ENCODE measurements at places on chromosomes 13 and 19.

DNA sequence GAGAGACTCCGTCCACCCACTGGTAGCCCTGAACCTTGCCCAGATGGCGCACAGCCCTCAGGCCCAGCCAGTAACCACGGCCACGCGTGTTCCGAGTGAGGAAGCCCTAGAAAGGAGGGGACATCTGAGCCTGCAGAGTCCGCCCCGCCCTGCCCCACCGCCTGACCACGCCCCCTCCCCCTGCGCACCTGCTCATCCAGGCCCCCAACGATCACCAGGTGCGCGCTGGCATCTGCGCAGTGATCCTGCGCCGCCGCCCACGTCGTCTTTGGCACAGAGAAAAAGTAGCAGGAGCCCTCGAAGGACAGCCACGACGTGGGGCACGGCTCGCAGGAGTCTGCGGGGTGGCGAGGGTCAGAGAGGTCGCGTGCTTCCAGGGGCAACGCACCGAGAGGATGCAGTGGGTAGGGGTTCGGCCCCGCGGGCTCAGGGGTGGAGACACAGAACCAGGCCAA lies 2.1 kb downstream of the CLEC4G start:
- DNase-seq = no peak

DNA sequence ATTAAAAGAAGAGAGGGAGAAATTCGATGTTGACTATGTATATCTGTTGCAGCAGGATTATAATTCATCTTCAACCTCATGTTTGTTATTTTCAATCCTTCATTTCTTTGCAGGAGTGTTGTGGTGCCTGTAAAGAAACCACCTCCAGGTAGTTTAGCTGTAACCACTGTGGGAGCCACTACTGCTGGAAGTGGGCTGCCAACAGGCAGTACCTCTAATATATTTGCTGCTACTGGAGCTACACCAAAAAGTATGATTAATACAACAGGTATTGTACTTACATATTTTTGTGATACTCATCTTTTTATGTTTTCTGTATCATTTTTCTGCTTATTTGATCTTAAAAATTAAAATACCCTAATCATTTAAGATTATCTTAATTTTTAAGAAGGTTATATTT lies 266.5 kb downstream of the NBEA start:
- no peak for DNase-seq

- no peak for DNase-seq
These were observed 22.7 kb downstream of the TFDP1 start for GRCh38 chr13:113607056-113607888.

DNA sequence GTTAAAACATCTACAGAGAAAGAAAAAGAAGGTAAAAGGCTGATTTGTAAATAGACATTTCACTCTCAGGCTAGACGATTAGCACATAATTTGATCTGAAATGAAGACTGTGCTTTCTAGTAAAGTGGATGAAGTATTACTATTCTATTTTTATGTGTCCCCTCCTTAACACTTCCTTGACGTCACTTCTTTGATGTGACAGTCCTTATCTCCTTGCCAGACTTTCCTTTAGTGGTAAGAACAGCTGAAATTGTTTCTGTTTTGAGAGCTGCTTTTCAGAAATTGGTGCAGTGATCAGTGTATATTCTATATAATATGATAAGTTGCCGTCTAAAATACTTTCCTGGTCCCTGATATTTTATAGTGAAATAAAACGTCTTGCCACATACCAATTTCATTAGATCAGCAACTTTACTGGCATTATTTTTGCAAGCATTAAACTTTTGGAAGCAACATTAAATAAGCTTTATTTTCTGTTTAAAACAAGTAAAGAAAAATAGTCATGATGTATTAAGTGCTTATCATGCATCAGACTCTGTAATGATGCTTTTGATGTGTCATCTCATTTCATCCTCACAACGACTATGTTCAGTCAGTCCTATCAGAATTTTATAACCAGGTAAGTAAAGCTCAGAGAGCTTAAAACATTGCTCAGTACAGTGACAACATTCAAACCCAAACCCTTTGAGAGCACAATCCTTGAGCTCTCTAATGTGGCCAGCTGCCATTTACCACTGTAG lies 210.3 kb upstream of the PCDH9 start:
- no peak for DNase-seq

DNA sequence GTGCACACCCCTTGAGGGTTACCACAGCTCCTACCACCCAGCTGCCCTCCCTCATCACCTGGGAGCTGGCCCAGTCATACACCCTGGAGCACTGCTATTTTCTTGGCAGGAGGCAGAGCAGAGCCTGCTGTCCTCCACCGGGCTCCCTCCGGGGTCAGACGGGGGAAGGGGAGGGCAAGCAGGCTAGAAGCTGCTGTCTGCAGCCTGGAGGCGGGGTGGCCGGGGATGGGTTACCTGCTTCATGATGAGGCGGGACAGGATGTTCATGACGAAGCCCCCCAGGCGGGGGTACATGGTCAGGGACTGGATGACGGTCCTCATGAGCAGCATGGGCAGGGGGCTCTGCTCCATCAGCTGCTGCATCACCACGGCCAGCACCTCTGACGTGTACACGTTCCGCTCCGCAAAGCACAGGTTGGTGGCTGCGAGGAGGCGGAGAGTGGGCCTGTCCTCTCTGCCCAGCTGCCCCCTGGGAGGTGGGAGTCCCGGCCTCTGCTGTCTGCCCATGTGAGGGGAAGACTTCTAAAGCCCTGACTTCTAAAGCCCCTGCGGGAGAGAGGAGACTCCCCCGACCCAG lies 2.7 kb upstream of the RSPH6A start:
- no peak for DNase-seq

DNA sequence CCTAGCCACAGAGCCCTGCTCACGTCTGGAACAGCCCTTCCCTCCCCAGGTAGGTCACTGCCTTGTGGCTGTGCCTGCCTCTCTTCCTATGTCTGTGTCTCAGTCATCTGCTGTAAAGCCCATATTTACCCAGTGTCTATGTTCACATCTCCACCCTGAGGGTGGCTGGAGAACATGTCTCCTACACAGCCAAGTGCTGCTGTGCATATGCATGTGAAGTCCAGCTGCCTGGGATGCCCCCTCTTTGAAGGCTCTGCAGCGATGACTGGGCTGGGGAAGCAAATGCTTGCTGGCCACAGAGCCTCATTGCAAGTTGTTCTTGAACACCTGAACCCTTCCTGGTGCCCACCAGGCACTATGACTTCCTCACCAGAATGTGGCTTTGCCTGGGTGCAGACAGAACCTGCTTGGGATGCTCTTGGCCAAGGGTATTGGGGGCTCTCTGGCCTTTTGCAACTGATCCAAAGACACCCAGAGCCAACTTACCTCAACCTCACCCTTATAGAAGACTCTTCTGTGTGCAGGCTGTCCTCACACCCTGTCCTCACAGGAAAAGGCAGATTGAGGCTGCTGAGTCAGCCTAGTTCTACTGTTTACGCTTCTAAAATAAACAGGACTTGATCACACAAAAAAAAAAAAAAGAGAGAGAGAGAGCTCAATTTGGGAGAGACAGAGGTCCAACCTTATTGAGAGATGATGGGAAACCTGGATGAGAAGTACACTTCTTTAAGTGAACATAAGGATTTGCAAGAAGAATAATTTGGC lies 26.5 kb downstream of the MRPL57 start:
- no peak for DNase-seq

- DNase-seq = no peak
These were observed 4.3 kb downstream of the KLC3 start for GRCh38 chr19:45344621-45345505.

DNA sequence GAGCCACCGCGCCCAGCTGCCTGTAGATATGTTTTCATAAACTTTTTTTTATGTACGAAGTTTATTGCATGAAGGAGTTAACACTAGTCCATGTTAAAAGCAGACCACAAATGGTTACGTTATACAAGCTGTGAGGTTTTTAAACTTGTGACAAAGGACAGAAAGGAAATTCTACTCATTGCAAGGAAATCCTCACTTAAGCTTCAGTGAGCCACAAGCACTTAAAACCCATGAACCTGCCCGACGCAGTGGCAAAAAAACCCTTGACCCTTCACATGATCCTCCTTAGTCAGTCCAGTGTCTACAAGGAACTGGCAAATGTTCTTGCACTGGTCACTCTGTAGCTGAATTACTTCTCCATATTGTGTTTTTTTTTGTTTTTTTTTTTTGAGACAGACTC lies 4.2 kb downstream of the MPND start:
- DNase-seq = no peak

DNA sequence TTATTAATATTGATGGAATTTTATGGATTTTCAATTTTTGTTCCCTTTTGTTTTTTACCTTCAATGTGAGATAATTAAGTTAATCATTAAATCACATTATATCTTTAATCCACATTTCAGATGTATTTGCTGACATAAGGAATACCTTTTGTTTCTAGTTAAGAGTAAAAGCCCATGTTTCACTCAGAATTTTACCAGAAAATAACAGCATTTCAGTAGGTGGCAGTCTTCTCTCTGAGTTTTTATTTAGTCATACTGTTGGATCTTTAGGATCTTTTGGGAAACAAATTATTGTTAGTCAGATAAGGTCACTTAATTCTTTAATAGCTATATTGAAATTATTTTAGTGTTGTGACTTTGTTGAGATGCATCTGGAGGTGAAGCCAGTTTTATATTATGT lies 67.9 kb downstream of the NDFIP2 start:
- no peak for DNase-seq

GRCh38 chr13:53241891-53242348 lies 213.3 kb downstream of the OLFM4 start:
- DNase-seq = no peak

GRCh38 chr19:10919352-10920287 lies 8.8 kb downstream of the YIPF2 start:
- no peak for DNase-seq

DNA sequence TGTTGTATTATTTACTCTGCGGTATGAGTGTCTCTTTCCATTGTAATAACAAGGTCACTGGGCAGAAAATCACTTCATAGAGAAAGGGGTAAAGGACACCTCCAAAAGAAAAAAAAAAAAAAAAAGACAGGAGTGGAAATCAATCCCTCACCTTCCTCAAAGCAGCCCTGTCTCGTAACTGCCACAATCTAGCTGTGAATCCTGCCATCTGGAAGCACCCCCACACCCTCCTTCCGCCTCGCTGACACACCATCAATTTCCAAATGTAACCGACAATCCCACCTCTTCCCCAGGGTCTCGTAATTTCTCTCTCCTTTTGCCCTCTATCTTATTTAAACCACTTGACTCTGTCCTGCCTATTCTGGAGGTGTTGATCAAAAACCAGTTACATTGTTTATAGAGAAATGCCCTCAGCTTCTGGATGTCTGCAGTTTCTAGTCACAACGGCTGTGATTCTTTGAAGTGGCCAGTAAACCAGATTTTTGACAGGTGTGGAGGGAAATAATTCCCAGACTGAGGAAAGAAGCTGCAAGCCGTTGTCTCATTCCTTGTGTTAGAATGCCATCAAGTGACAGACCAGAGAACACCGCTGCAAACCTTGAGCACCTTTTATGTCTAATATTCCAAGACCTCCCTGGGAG lies 9.1 kb upstream of the POP4 start:
- DNase-seq = no peak

DNA sequence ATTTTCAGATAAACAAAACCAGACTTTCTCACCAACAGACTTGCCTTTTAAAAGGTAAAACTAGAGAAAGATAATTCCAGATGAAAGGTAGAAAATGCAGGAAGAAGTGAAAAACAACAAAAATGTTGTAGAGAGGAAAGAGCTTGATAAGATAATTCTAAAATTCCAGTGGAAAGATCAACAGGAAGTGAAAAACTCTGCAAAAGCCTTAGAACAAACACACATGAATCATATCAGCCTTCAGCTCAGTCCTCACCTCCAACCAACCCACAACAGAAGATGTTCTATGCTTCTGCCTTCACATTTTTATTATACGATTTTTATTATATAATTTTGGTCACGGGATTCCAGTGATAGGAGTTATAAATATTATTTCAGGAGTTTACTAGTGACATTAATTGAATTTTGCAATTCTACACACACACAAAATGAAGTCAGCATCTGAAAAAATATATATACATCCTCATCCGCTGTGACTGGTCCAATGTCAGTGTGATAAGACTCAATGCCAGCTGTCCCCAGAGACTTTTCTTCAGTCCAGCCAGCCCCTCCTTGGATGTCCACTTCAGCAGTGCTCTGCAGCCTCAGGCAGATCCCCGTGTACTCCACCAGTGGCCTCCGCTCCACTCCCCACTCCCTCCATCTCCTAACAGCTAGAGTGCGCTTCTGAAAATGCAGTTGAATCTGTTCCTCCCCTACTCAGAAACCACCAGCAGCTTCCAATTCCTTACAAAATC lies 57.9 kb downstream of the GADD45B start:
- DNase-seq = no peak

GRCh38 chr19:48806518-48806817 lies 4.4 kb downstream of the BCAT2 start:
- DNase-seq = no peak

- DNase-seq = no peak
These were observed 249.0 kb downstream of the TSHZ3 start for GRCh38 chr19:31100206-31100590.

DNA sequence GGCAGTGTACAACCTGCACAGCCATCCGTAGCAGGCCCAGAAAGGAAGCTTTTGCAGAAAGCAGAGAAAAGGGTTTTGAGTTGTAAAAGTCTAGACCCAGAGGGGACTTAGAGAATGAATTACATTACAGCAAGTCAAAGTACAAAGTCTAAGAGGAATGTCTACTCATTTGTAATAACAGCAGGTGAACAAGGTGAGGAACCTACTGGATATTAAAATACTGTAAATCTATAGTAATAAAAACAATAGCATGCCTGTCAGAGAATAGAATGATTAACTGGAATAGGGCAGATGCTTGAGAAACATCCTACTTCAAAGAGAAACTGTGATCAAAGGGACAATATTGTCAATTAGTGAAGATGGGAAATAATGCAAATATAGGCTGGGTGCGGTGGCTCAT lies 18.3 kb upstream of the ZNF414 start:
- no peak for DNase-seq

DNA sequence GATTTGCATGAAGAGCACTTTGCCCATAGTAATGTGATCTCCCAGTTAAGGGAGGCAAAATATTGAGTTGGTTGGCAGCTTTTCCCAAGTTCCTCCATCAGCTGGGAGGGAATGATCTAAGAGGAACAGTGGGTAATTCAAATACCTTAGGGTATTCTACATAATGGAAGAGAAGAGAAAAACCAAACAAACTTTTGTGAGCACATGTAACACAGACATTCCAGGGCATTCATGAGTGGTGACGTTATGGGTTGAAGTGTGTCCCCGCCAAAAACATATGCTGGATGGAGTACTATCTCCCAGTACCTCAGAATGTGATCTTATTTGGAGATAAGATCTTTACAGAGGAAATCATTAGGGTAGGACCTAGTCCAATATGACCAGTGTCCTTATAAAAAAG lies 220.1 kb downstream of the FOXO1 start:
- no peak for DNase-seq

GRCh38 chr19:16342002-16342715 lies 17.5 kb downstream of the KLF2 start:
- no peak for DNase-seq

DNA sequence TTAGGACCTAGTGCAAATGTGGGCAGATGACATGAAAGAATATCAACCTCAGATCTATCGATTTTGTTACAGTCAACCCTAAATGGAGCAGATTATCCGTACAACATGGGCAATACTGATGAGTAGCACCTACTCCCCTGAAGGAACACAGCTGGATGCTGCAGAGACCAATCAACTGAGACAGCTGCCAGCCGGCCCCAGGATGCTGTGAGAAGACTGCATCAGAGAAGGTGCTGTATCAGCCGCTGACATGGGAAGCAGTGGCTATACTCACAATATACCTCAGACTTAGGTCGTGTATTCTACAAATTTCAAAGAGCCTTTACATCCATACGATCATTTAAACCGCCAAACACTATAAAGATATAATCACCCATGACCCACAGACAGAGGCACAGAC lies 95.9 kb upstream of the FNDC3A start:
- DNase-seq = no peak

Measured in activated naive CD4-positive, alpha-beta T cell treated with anti-CD3 and anti-CD28 coated beads, Interleukin-2, amount 50 U/mL, for 72 hours (primary cell).